Central memory CD4-positive, alpha-beta T cell (primary cell): ENCODE measurements at places on chromosomes 16 and 17.

DNA sequence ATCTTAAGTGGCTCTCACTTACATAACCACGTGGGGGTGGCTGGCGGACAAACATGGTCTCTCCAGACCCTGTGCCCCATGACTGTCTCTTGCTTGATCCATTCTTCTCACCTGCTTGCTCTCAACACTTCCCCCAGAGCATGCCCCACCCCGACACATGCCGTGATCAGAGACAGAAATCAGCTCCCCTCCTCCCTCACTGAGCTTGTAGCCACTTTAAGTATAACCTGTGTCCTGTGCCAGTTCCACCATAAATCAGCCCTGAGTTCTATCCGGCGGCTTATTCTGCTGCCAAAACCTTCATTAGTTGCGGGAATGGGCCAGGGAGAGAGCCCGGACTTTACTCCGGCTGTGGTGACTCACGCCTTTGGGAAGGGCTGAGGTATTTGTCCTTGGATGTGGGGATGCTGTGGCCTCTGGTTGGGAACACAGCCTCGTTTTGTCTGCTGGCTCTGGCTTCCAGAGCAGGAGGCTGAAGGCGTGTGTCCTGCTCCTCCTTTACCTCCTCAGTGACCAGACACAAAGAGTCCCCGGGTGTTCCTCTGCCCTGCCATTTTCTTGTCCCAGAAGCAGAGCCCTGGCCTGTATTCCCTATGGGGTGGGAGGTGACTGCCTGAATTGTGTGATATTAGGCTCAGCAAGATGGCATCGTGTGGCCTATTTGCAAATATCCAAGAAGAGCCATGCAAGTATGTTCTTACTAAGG, 21.1 kb downstream of the ANKRD40 start:
- no peak for DNase-seq

DNA sequence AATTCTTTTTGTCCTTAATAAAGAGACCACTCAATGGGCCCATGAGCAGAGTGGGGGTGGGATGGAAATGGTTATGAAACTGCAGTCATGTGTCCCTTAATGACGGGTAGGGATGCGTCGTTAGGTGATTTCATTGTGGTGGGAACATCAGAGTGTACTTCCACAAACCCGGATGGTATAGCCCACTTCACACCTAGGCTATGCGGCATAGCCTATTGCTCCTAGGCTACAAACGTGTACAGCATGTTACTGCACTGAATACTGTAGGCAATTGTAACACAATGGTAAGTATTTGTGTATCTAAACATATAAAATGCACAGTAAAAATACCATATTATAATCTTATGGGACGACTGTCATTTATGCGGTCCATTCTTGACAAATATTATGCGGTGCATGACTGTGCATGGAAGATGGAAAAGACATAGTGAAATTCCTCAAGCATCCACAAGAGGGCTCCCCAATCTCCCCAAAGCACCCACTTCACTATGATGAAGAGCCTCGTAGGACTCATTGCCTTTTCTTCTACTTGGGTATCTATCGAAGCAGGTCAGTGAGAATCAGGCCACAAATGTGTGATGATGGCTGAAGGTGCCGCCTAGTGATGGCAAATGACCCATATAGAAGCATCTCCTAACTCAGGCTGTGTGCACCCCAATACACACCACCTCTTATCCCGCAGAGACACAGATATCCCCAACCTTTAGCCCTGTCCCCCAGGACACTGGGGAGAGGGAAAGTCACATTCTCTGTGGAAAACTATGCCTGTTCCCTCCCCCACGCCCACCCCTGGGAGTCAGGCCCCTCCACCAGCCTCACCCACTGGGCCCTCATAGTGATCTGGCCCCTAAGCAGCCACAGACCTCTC, 43.5 kb downstream of the TBX21 start:
- DNase-seq, result peak; percentile 40

- DNase-seq, result no peak
Observed at GRCh38 chr17:44627513-44628242, 28.6 kb upstream of the MEIOC start.

- no peak for DNase-seq
Observed at GRCh38 chr17:83067071-83067717, 12.2 kb upstream of the METRNL start.

DNA sequence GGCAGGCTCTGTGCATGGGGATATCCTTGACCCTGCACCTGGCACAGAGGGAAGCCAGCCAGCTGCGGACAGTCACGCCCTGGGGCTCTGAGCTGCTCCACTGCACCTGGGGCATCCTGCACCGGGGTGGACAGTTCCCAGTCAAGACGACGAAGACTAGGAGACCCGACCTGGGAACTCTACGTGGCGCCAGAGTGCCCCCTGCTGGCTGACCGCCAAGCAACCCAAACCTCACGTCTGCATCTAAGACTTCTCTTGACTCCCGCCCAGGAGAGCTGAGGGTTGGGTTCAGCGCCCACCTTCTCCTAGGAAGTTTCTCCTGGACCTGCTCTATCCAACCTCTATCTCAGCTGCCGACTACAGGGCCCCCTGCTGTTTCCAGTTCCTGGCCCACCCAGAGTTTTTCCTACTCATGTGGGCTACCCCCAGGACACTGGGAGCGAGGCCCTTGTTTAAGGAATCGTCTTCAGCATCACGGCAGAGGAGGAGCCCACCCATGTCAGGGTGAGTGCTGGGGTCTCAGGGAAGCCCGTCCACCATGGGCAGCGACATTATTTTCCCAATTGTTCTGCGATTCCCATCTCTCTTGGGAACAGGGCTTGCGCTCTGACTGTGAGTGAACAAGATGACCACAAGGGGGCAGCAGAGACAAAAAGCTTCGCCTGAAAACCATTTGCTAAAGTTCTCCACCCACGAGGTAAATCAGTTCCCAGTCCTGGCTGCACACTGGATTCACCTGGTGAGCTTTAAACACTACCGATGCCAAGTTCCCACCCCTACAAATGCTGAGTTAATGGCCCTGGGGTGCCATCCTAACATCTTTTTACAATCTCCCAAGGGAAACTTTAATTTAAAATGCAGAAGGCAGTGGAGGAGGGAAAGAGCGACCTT, 29.3 kb downstream of the TLE7 start:
- DNase-seq, result peak; percentile 46

DNA sequence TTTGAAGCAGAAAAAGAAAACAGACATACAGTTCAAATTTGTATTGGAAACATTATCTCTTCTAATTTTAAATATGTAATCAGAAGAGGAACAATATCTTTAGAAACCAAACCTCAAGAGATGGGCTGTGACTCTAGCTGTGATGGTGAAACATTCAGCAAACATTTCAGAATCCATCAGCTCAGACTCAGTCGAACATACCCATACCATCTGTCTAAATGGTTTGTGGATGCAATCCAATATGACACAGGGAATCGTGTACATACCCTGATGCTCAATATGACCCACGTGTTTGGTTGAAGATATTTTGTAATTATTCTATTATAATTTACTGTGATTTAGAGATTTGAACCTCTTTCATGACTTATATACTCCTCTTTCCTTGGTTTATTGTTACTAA, 665.2 kb upstream of the CDH8 start:
- DNase-seq, result no peak

DNA sequence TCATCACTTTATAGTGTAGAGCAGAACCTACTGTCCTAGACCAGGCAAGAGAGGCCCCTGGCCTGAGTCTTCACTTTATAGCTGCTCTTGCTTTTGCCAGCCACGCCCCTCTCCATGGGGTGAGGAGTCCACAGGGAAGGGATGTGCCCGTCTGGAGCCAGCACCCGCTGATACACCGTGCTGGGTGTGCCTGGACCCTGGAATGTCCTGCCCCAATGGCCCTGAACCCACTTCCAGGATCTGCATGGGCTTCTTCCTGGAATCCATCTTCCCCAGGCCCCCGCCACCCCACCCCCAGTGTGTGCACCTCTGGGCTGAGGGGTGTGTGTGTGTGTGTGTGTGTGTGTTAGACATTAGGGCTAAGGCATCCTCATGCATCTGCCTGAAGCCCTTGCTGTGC, 44.9 kb downstream of the MEOX1 start:
- DNase-seq, result no peak

DNA sequence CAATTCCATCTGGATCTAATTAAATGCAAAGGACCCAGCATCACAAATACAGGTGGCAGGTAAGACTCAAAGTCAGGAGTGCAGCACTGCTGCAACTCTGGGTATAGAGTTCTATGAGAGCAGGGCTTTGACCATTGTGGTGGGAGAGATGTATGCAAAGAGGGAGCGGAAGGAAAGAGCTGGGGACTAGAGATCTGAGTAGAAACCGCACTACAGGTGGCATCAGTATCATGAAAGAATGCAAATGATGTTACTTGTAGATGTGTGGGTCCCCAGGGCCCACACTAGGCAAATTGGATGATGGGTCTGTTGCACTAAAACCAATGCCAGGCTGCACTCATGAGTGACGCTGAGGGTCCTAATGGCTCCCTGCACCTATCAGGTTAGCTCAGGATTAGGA, 287.1 kb upstream of the ASIC2 start:
- no peak for DNase-seq

DNA sequence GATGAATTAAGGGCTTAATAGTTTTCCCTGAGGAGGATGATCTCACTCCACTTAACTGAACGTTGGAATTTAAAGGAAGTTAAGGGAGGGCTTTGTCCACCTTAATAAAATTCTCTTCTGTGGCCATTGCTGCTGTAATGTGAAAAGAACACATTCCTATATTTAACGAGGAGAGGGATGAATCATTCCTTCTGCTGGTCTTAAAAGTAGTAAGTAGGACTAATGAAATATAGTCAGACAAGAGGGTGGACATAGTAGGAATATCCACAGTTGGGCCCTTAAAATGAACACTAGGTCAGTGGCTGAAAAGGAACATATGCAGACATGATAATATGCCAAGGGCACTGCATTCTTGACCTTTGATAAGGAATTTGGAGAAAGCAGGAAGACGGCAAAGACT, 405.6 kb downstream of the PMP22 start:
- no peak for DNase-seq

DNA sequence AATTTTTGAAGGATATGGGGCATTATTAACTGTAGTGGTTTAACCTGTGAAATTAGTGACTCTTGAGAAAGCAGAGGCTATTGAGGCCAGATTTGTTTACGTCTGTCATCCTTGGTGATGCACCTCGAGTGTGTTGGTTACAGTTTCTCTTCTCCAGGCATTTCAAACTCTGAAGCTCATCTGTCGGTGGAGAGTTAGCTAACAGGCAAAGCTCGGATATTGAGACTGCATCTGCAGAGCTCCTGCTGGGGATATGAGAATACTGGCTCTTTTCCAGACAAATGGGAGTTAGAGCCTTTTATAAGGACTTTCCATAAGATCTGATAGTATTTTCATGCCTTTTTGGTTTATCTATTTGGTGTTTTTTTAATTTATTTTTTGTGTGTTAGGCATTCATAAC, 6.7 kb downstream of the CLEC16A start:
- DNase-seq, result no peak

DNA sequence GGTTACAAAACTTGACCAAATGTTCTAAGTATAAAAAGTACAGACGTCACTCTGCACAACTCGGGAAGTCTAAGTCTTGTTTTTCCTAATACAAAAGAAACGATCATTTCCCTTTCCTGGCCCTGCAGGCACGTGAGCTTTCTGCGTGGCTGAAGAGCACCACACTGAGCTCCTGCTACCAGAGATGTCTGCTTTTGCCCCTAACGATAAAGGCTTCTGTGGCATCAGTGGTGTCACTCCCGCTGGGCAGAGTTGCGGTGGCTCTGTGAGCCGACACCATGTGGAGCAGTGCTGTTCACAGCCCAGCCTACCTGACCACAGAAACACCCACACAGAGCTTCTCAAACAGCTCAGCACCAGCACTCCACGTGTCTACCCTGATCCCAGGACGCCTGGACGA, 20.5 kb downstream of the EMC8 start:
- no peak for DNase-seq

- no peak for DNase-seq
Observed at GRCh38 chr17:42574463-42574862, 3.1 kb downstream of the PSMC3IP start.

DNA sequence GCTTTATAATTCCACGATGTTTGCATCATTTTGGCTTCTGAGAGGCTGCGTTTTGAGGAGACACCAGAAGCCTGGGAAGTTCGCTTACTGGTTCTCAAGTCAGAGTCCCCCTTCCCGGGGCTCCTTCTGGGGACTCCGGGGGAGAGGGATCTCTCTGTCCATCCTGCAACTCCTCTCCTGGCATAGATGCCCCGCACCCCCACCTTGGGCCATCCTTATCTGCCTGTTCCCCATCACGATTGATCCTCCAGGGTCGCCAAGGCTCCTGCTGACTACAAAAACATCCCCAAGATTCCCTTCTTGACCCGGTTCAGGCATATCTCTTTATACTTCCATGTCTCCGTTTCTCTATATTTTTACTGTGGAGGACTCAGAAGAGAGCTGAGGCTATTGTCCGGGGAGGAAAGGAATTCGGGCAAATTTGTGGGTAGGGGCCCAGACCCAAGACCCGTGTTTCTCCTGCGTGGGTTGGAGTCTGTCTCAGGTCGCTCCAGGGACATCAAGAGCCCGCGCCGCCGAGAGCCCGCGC, 18.4 kb upstream of the HOXB13 start:
- DNase-seq, result no peak

- DNase-seq, result no peak
Observed at GRCh38 chr16:78479723-78480122, 380.3 kb downstream of the WWOX start.

DNA sequence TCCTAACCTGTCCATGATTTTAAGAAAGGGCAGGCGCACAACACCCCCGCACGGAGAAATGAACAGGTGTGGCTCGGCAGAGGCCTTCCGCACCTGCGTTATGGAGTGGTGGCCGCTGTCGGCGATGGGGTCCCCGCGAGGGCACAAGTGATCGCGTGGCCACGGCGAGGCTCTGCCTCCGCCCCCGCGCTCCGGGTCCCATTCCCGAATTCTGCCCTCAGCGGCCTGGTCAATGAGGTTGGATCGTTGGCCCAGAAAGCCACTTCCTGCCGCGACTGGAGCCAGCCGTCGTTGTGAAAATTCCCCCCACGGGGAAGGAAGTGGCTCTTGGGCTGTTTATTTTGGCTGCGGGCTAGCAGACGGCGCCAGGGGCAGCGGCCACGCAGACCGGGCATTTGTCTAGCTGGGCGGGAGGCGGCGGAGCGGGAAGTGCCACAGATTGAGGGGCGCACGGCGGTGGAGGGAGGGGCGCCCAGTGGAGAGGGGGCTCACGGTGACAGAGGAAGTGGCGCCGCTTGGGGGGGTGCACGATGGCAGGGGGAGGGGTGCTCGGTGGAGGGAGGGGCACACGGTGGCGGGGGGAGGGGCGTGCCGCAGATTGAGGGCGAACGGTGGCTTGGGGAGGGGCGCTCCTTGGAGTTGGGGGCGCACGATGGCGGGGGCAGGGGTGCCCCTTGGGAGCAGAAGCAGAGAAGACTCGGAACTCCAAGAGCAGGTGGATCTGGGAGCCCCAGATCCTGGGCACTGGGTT, 25.0 kb downstream of the MRC2 start:
- DNase-seq, result peak; percentile 25

DNA sequence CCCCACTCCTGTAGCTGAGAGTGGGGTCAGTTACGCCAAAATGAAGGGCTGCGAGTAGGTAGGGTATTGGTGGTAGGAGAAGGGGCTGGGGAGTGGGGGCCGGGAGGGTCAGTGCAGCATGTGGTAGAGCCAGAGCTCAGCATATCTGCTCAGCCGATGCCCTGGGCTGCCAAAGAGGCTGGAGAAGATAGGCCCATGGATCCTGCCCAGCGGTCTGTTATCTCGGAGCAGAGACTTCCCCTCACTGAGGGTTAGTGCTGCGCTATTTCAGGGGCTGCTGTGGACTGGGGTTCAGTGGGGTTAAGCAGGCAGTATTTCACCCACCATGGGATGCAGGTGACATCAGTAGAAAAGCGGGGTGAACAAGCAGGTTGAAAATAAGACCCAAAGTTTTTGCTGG, 19.7 kb downstream of the RHBDL3 start:
- DNase-seq, result no peak

GRCh38 chr16:72241930-72242329, 70.0 kb upstream of the PMFBP1 start:
- DNase-seq, result no peak

GRCh38 chr16:30032083-30032819, 1.2 kb upstream of the TLCD3B start:
- DNase-seq, result peak; percentile 58
